A549 treated with DMSO at 1 μM for 4 hours (cell line): ENCODE measurements at places on chromosomes 1 and 21. TPM values are rescaled to one million over a fixed set of nuclear protein-coding genes. Genes with fewer than 3 reads are reported as not detected.

LEMD1 gene
- not detected in 5 replicates for total RNA-seq

AGMAT gene
- 5.7 to 8.6 TPM (median 7.8 TPM) in 5 replicates for total RNA-seq

ATP1A2 gene
- 0.02 to 0.06 TPM (median 0.03 TPM) in 3 of 5 replicates, not detected in the others for total RNA-seq

TM2D1 gene
- 19.5 to 29.8 TPM (median 24.0 TPM) in 5 replicates for total RNA-seq

A3GALT2 gene
- total RNA-seq = not detected in 5 replicates

SLC27A3 gene
- 1.1 to 2.0 TPM (median 1.4 TPM) in 5 replicates for total RNA-seq
